Adrenal gland (tissue), 19 donors: ENCODE measurements at places on chromosomes 1 and 21.
A peak's percentile ranks its signal among the peaks of the same experiment; 100 is the strongest.

DNA sequence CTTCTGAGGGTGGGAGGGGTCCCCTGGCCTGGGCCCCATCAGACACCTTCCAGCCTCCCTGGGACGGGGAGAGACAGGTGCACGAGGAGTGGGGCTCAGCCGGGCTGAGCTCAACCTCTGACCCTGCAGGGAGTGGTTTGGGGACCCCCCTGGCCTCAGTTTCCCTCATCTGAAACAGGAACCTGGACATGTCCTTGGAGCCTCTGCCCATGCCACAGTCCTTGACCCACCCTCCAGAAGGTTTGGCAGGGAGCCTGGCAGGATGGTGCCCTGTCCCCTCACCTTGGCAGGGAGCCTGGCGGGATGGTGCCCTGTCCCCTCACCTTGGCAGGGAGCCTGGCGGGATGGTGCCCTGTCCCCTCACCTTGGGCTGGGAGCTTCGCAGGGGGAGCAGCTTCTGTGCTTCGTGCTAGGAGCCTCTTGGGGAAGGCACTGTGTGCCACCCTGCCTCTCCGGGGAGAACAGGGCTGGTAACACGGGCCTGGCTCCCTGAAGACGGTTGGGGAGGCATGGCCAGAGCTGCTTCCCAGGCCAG lies 58.3 kb downstream of the SLX9 start:
- H3K4me3 ChIP-seq: no peak overlapping the region
- H3K4me1 ChIP-seq: no peaks in the 10 kb centered on the region
- no peak overlapping the region for H3K27ac ChIP-seq
- H3K27me3 ChIP-seq: no peaks in the 10 kb centered on the region
- DNase-seq: no peak
- H3K36me3 ChIP-seq: no peaks in the 10 kb centered on the region

DNA sequence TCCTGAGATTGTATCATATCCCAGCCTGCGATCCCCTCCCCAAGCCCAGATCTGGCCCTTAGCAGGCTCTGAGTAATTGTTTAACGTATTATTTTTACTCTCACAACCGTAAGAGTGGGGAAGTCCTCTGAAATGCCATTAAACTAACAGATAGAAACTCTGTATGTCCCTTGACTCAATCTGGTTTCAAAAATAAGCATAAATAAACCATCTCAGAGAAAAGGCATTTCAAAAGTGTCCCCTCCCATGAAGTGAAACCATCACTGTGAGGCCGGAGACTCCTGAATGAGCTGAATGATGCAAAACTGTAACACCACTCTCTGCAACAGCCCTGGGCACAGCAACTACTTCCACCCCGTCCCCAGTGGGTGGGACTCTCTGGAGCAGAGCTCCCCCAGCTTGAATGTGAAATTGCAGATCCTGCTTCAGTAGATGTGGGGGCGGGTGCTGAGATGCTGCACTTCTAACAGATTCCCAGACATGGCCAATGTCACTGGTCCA lies 104.1 kb downstream of the SYF2 start:
- H3K27me3 ChIP-seq: no peaks in the 10 kb centered on the region
- no peak for DNase-seq
- no peaks in the 10 kb centered on the region for H3K36me3 ChIP-seq
- no peaks in the 10 kb centered on the region for H3K4me1 ChIP-seq
- no peak overlapping the region for H3K4me3 ChIP-seq

GRCh38 chr1:156591432-156592157 lies at the start of gene NAXE:
Gene NAXE (plus strand): TSS chr1:156591776. CDS start chr1:156591805, 29 bp downstream.
- H3K27me3 ChIP-seq: no peaks in the 10 kb centered on the region
- H3K36me3 ChIP-seq: no peaks in the 10 kb centered on the region
- peak within 1 kb of the TSS; percentile 88 for H3K4me3 ChIP-seq
- peak; percentile 68 for DNase-seq
- H3K4me1 ChIP-seq: peaks cover 6% of the 10 kb centered on the region

DNA sequence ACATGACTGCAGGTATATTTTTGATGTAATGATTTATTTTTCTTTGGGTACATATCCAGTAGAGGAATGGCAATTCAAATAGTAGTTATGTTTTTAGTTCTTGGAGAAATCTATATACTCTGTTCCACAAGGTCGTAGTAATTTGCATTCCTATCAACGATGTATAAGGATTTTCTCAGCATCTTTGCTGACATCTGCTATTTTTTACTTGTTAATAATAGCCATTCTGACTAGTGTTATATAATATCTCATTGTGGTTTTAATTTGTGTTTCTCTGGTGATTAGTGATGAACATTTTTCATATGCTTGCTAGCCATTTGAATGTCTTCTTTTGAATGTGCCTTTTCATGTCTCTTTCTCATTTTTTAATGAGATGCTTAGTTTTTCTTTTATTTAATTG lies 292.1 kb upstream of the RGS18 start:
- no peak overlapping the region for H3K4me3 ChIP-seq
- no peaks in the 10 kb centered on the region for H3K27me3 ChIP-seq
- no peak for DNase-seq

DNA sequence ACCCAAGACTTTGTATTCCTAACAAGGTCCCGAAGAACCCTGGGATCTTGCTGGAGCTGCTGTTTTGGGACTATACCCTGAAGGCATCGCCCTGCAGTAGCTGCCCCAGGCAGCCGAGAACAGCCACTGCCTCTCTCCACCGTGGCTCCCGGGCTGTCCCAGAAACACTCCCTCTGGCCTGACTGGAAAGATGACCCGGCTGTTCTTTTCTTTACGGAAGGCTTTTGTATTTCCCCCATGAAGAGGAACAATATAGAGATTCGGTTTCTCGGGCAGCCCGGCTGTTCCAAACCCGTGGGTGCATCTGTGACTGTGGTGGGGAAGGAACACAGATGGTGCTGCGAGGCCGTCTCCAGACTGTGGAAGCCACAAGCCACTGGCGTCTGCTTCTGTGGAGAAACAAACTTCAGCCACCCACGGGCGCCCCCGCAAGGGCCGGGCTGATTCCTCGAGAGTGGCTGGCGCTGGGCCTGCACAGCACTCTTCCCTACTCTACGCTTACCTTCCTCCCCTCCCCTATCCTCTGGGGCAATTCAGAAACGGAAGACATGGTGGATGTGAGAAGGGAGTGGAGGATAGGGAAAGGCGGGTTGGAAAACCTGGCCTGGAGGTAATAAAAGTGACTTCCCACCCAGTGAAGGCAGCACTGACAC lies 33.7 kb upstream of the VASH2 start:
- H3K36me3 ChIP-seq: no peaks in the 10 kb centered on the region
- no peaks in the 10 kb centered on the region for H3K4me1 ChIP-seq
- DNase-seq: no peak
- no peak overlapping the region for H3K27ac ChIP-seq
- H3K4me3 ChIP-seq: no peak overlapping the region

- no peak for DNase-seq
- no peak overlapping the region for H3K27ac ChIP-seq
- H3K4me3 ChIP-seq: no peak overlapping the region
- H3K27me3 ChIP-seq: no peaks in the 10 kb centered on the region
- no peaks in the 10 kb centered on the region for H3K36me3 ChIP-seq
These were observed 9.8 kb upstream of the CSF3R start for GRCh38 chr1:36492491-36492890.

DNA sequence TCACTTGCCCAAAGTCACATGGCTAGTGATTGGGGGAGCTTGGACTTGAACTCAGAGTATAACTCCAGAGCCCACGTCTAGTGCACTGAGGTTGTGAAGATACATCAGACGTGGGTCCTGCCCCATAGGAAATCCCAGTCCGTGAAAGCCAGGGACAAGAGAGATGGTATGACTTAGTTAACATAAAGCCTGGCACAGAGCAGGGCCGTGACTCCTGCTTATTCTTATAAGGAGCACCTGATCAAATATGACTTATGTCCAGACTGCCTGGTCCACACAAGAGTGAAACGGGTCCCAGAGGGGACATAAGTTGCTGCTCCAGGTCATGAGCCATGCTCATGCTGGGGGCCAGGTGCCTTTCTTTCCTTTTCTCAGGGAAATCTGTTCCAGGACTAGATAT lies 166.3 kb upstream of the USP24 start:
- DNase-seq: no peak
- no peak overlapping the region for H3K4me3 ChIP-seq
- H3K4me1 ChIP-seq: no peaks in the 10 kb centered on the region
- no peaks in the 10 kb centered on the region for H3K27me3 ChIP-seq
- H3K27ac ChIP-seq: no peak overlapping the region

DNA sequence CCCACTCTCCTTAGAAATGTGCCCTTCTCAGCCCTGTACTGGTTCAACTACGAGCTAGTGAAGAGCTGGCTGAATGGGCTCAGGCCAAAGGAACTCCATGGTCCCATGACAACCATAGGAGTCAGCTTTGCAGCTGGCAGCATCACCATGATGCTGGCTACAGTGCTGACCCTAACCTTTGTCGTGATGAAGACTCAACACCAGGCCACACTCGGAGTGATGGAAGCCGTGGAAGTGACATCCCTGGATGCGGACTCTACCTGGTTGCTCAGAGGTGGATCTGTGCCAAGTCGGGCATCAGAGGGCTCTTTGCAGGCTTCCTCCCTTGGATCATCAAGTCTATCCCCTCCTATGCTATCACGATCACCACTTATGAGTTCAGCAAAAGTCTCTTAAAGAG lies 11.6 kb downstream of the KDM5B start:
- H3K4me3 ChIP-seq: no peak overlapping the region
- DNase-seq: no peak
- no peaks in the 10 kb centered on the region for H3K4me1 ChIP-seq
- H3K27ac ChIP-seq: no peak overlapping the region
- H3K36me3 ChIP-seq: no peaks in the 10 kb centered on the region

GRCh38 chr1:11056504-11056903 lies 3.3 kb downstream of the SRM start:
- no peak overlapping the region for H3K4me3 ChIP-seq
- no peaks in the 10 kb centered on the region for H3K27me3 ChIP-seq
- no peak for DNase-seq

DNA sequence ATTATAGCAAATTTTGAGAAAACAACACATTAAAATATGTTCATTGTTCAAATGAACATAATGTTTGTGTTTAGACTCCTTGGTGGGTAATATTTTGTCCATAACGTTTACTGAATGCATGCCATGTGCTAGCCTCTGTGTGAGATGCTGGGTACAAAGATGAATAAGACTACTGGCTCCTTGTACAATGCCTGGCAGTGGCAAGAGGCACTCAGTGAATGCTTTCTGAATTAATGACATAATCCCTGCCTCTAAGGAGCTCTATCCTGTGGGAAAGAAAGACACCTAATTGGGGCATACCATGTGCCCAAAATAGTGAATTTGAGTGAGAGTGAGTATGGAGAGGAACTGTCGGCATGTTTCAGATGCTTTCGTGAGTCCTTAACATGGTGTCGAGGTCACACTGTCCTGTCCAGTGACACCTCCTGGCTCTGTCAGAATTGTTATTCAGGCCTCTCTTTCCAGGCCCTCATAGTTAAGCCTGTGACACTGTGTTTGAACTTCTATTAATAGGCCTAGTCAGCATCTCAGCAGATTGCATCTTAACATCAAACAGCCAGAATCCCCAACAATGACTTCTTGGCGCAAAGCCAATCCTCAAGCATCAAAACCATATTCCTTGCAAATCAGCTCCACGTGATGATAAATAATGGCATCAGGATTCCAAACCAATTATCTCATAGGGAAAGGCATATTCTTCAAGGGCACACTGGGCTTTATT lies 32.8 kb upstream of the S1PR1 start:
- no peaks in the 10 kb centered on the region for H3K27me3 ChIP-seq
- H3K27ac ChIP-seq: no peak overlapping the region
- H3K4me1 ChIP-seq: no peaks in the 10 kb centered on the region

GRCh38 chr1:94599095-94599813 lies 57.7 kb upstream of the F3 start:
- no peak overlapping the region for H3K27ac ChIP-seq
- no peak overlapping the region for H3K4me3 ChIP-seq
- DNase-seq: peak; percentile 74
- H3K27me3 ChIP-seq: no peaks in the 10 kb centered on the region
- no peaks in the 10 kb centered on the region for H3K4me1 ChIP-seq
- no peaks in the 10 kb centered on the region for H3K36me3 ChIP-seq

GRCh38 chr21:34197561-34197960 lies 124.2 kb downstream of the MRPS6 start:
- no peak overlapping the region for H3K27ac ChIP-seq
- H3K27me3 ChIP-seq: no peaks in the 10 kb centered on the region
- H3K36me3 ChIP-seq: no peaks in the 10 kb centered on the region
- H3K4me3 ChIP-seq: no peak overlapping the region
- peaks cover 27% of the 10 kb centered on the region for H3K4me1 ChIP-seq

GRCh38 chr1:9311029-9311428 lies 18.3 kb downstream of the SPSB1 start:
- no peak for DNase-seq
- H3K36me3 ChIP-seq: no peaks in the 10 kb centered on the region
- no peak overlapping the region for H3K27ac ChIP-seq
- no peak overlapping the region for H3K4me3 ChIP-seq
- peaks cover 9% of the 10 kb centered on the region for H3K4me1 ChIP-seq

GRCh38 chr1:205582471-205583291 lies 49.1 kb downstream of the ELK4 start:
- DNase-seq: no peak
- no peak overlapping the region for H3K4me3 ChIP-seq
- H3K4me1 ChIP-seq: no peaks in the 10 kb centered on the region
- no peaks in the 10 kb centered on the region for H3K36me3 ChIP-seq

DNA sequence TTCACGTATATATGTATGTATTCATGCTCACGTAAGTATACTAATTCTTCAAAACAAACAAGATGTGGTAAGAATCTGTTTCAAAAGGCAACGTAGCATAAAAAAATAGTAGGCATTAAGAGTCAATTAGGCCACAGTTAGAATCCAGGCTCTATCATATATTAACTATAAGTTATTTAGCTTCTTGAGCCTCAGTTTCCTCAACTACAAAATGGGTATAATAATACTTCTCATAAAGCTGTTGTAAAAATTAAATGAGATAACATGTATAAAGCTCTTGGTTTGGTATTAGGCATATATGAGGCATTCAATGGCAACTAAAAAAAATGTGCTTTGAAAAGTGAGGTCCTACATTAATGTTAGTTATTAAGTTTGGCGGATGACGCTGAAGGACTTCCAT lies 9.2 kb downstream of the B3GALNT2 start:
- peaks cover 11% of the 10 kb centered on the region for H3K36me3 ChIP-seq
- H3K4me3 ChIP-seq: no peak overlapping the region
- no peak overlapping the region for H3K27ac ChIP-seq
- H3K4me1 ChIP-seq: no peaks in the 10 kb centered on the region
- no peaks in the 10 kb centered on the region for H3K27me3 ChIP-seq
- no peak for DNase-seq

DNA sequence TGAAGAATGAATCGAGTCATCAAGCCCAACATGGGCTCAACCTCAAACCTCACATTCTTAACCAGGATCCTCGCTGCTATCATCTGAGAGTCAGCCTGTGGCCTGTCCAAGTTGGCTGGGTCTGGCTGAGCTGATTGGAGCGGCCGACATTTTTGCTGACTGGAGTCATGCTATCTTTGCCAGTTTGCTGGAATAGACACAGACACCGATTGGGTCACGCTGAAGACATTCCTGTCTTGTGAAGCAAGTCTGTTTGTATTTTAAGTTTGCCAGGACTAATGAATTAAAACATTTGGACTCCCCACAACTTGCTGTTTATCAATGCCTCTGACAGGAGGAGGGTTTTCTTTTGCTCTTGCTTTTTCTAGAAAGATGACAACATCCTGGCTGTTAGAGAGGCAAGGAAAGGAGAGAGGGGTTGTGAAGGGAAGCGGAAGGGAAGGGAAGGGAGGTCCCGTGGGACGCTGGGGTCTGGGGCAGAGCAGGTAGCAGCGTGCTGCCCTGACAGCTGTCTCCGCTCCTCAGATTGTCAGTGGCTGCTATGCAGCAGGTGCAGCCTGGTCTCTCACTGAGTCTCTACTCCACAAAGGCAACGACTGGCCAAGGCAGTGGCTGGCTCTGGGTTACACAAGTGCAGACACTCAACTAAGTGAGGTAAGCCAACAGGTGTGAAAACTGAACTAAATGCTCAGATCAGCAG lies at the start of gene MAP3K7CL:
Gene MAP3K7CL, plus strand, starts transcription at position 375 of the 700 bp plus-strand sequence. CDS start 2,701 bp downstream, outside the sequence.
- H3K4me3 ChIP-seq: no peak within 1 kb of the TSS
- DNase-seq: peak; percentile 35
- H3K27ac ChIP-seq: no peak within 1 kb of the TSS
- H3K36me3 ChIP-seq: no peaks in the 10 kb centered on the region
